ENCODE measurements at places on chromosomes 4 and X.

GRCh38 chrX:11397680-11398079, 104.5 kb downstream of the AMELX start:
- DNase-seq = no peak

- no peak for DNase-seq
Observed at GRCh38 chrX:115018944-115019343, 1.5 kb upstream of the IL13RA2 start.

GRCh38 chr4:175378372-175378771, 433.7 kb downstream of the GPM6A start:
- no peak for DNase-seq

- no peak for DNase-seq
Observed at GRCh38 chrX:71556036-71556435, 22.2 kb upstream of the GCNA start.

GRCh38 chr4:41413670-41414411, 124.1 kb upstream of the LIMCH1 start:
- DNase-seq = no peak

DNA sequence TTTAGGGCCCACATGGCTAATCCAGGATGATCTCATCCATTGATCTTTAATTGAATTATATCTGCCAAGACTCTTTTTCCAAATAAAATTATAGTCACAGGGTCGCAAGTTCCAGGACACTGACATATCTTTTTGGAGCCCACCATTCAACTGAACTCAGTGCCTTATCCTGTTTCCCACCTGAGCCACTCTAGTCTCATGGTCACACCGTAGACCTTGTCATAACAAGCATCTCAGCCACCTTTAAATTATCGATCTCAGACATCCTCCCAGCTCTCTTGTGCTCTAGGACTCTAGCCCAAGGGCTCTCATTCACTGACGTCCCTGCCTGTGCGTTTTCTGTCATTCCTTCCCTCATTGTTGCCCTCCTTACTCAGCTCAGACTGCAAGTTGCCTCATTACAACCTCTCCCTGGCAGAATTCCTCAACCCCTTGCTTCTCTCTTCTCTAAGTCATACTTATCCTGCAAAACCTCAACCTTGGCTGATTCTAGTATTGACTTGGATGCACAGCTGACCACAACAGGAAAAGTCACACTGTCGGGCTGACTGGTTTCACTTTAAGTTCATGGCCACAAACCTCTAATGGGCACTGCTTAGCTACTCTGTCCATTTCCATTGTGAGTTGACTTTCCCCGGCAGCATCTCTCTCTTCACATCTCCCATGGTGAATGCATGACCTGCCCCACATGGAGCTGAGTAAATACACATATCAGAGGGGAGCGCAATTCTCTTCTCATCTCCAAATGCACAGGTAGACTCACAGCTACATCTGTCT, 91.0 kb upstream of the TRIM2 start:
- DNase-seq = no peak

- DNase-seq = no peak
Observed at GRCh38 chr4:168636506-168637196, 139.8 kb downstream of the PALLD start.

- no peak for DNase-seq
Observed at GRCh38 chr4:176735300-176735699, 57.4 kb downstream of the VEGFC start.

- no peak for DNase-seq
Observed at GRCh38 chrX:85024044-85024443, 20.4 kb downstream of the APOOL start.

DNA sequence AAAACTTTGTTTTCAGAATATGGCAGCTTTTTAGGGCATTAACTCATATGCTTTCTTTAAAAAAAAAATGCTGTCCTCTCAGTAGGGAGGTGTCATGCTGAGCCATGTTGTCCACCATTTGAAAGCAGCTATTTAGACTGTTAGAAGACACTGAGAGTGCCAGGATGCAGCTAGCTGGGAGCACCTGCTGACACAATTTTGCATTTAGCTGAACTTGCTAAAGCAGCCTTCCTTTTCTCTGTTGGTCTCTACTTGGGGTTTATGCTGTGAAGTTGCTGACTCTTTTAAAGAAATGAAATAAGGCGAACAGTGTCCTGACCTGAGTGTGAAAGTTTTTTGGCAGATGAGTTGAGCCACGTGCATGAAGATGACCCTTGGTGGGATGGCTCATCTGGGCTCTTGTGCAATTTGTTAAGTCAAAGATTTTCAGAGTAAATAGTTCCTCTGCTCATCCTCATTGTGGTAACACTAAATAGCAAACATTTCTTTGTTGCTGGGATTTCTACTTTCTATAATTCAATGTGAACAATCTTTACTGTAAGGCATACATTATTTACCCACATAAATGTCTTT, 64.5 kb downstream of the CDS1 start:
- no peak for DNase-seq

GRCh38 chr4:85548841-85549240, 73.9 kb downstream of the ARHGAP24 start:
- no peak for DNase-seq

GRCh38 chr4:79862821-79863220, 210.2 kb downstream of the ANTXR2 start:
- DNase-seq = no peak

GRCh38 chr4:48596336-48596735, 106.3 kb downstream of the ZAR1 start:
- no peak for DNase-seq

GRCh38 chr4:147334478-147334877, 146.4 kb upstream of the EDNRA start:
- DNase-seq = no peak

- no peak for DNase-seq
Observed at GRCh38 chr4:146814750-146815149, 130.9 kb downstream of the TTC29 start.

- DNase-seq = no peak
Observed at GRCh38 chr4:154364066-154364845, 127.3 kb downstream of the DCHS2 start.

DNA sequence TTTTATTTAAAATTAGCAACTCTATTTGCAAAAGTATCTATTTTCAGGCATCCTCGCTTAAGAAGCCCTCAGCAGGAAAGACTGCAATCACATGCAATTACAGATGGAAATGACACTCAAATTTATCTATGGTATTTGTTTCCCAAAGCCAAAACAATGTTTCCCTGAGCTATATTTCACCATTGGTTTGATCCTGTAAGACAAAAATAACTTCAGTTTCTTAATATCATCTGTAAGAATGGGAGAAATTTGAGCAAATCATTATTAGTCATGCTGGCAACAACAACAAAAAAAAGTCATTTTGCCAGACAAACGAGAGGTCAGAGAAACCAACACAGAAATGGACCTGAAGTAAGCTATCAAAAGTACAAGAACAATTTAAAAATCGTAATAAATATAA, 204.1 kb downstream of the NR3C2 start:
- DNase-seq = no peak

DNA sequence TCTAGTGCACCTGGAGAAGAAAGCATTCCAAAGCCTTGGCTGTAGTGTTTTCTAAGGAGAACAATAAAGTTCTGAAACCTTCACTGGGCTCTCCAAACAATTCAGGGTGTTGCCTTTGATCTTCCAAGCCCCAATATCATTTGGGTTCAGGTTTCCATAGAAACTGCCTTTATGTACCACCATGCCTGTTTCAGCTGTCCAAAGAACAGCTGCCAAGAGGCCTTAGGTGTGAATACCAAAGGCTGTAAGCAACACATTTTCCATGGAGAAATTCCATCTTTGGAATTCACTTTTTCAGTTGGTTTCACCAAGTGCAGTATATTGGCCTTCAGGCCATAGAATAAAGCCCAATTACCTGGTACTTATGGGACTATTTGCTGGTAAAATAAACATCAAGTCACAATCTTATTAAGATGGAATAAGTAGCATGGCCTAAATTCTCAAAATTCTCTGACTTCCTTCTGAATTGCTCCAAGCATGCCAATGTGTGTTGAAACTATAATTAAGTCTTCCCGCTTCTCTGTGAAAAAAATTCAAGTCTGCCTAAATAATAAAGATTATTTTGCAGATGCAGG, 61.9 kb downstream of the COX18 start:
- no peak for DNase-seq

DNA sequence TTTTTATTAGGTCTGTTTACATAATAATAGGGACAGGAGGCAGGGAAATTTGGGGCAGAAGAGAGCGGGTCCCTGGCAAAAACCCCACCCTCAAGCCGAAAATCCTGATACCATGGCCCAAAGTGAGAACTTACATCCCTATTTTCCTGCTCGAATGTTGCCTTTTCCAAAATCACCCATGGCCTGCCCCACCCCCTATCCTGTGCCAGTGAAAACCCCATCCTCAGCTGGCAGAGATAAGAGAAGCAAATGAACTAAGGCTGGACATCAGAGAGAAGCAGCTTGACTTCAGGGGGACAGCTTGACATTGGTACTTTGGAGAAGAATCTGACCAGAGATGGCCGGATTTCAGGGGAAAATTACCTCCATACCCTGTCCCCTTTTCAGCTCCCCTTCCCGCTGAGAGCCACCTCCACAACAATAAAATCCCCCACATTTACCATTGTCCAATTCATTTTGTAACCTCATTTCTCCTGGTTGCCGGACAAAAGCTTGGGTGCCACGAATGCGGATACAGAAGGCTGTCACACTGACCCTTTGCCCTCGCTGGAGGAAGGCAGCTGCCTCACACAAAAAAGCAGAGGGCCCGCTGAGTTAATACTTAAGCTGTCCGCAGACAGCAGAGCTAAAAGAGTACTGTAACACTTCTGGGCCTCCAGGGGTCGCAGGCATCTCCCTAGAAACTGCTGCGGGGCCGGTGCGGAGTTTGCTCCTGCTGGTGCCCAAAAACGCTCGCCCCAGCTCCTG, 196.2 kb downstream of the SNCA start:
- no peak for DNase-seq

DNA sequence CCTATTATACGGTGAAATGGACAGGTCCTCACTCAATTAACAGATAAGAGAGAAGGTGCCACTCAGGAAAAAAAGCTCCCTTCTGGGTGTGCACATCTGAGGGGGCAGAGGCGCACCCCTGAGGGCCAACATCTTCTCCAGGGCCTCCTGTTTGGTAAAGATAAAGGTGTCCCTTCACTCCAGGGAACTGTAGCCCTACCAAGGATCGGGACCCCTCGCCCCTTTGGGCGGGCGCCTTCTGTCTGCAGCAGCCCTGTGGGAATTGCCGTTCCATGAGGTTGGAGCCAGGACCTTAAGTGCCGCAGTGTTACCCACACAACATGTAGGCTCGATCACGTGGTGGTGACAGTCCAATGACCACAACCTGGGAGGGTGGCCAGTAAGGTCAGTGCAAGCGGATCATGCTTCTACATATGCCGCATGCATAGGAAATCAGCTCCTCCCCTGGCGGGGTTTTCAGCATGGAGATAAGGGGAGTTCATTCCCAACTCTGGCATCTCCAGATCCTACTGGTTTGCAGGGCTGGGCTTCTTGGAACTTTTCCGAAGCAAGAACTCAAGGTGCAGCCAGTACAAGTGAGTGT, 253.3 kb downstream of the EVC2 start:
- DNase-seq = no peak

GRCh38 chr4:88257726-88258125, 26.6 kb downstream of the PPM1K start:
- no peak for DNase-seq

DNA sequence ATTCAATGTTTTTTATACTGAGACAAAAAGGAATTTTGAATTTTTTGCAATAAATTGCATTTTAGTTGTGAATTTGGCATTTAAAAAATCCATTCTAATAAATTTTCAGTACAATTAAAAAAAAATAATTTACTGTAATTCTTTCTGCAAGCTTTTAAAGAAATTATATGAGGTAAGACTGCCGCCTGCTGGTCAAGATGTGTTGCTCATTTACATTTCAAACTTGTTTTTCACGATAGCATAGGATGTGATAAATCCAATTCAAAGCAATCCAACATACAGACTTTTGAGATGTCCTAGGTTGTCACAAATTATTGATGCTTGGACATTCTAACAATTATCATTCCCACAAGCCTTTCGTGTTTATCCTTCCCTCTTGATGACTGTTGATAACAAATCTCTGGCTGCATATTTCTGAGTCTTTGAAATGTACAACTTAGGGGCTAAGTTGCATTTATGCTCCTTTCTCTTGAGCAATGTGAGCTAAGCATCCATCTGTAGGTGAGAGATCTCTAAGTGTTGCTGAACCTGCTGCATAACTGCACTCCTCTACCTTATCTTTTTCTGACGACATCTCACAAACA, 21.7 kb upstream of the MFAP3L start:
- DNase-seq = peak; percentile 20

- DNase-seq = no peak
Observed at GRCh38 chr4:17476853-17477252, 35.0 kb downstream of the QDPR start.

GRCh38 chr4:26916195-26916594, 55.6 kb downstream of the STIM2 start:
- DNase-seq = no peak

DNA sequence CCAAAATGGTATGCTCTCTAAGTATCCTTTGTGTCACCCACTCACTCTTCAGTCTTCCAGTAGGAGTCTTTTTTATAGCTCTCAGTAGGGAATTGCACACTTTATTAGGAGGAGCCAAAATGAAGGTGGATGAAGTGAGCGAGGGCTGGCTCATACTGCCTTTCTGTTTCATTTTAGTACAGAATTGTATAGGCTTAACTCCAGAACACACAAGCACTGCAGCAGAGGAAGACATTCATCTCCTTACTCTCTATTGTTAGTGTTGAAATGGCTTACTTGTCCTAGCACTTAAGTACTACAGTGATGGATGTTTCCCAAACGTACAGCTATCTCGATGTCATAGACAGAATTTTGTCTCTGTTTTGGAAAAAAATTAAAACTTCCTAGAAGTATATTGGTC, 327.3 kb upstream of the ATOH1 start:
- no peak for DNase-seq

DNA sequence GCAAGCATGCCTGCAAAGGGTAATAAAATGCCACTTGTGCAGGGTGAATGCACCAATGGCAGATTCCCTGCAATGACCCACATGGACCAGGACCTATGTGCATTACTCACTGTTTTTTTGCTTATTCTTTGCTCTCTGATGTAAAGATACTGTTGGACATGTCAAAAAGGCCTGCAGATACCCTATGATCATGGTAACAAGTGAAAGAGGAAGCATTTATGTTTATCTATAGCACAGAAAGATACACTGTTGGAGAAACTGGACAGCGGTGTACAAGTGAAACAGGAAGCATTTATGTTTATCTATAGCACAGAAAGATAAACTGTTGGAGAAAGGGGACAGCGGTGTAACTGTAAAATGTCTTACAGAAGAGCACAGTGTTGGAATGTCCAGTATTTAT, 127.5 kb downstream of the PAPSS1 start:
- no peak for DNase-seq

- no peak for DNase-seq
Observed at GRCh38 chrX:39059866-39060265, 258.6 kb downstream of the MID1IP1 start.

Data from activated T-helper 9 cell treated with anti-CD3 and anti-CD28 coated beads, Interleukin-2, amount 50 U/mL, for 16 hours (primary cell).